ENCODE measurements at places on chromosomes 4 and X. TPM values are rescaled to one million over a fixed set of nuclear protein-coding genes. Genes with fewer than 3 reads are reported as not detected.

Gene ZNF157
- not detected for total RNA-seq

Gene ALB
- total RNA-seq = not detected

Gene TMEM47
- total RNA-seq = not detected

Gene MAP7D2
- not detected for total RNA-seq

Gene SLIT2
- 4.8 TPM for total RNA-seq

Gene RTL5
- total RNA-seq = not detected

Gene PRDM8
- total RNA-seq = 0.88 TPM

Gene CTAG2
- not detected for total RNA-seq

Gene ETDB
- not detected for total RNA-seq

Gene LEF1
- total RNA-seq = 2.8 TPM

Gene NLGN4X
- 0.31 TPM for total RNA-seq

Data from PC-9 (cell line).